ENCODE measurements at places on chromosomes 6 and 20.

GRCh38 chr20:10636326-10636818 is 37.4 kb downstream of the JAG1 start:
- peak; percentile 85 for DNase-seq

GRCh38 chr6:9978480-9978879 is 436.4 kb downstream of the TFAP2A start:
- DNase-seq: no peak

GRCh38 chr20:54624706-54625390 is 149.5 kb downstream of the DOK5 start:
- peak; percentile 72 for DNase-seq

- no peak for DNase-seq
Measured at GRCh38 chr20:54118220-54119001, 48.0 kb upstream of the BCAS1 start.

GRCh38 chr6:130211691-130212090 is 11.1 kb downstream of the SAMD3 start:
- DNase-seq: no peak

DNA sequence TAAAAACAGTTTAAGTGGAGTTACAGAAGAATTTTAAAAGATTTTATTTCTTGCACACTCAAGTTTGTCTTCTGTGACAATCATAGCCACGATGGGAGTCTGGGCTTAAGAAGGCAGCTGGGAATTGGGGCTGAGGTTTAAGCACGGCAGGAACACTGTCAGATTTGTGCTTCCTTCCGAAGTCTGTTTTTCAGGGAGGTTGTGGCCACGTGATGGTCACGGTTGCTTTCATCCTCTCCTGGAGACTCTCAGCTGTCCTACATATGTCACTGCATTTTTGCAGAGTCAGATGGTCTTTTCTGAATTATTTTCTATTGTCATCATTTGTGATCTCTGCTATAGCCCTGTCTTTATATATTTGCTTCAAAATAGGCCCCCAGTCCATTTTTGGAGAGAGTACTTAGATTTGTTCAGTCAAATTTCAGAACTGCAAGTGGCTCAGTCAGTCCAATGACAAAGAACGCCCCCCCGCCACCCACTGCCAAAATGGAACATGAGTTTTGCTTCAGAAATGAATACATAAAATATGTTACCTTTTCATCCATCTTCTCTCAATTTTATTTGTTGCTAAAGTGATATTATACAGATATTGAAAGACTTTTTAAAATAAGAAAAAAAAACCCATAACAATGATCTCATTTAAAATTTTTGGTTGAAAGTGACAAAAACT is 111.8 kb upstream of the ZFP64 start:
- DNase-seq: no peak

Data from astrocyte of the hippocampus (primary cell).